ENCODE measurements at places on chromosomes 12 and 14. TPM values are rescaled to one million over a fixed set of nuclear protein-coding genes. Genes with fewer than 3 reads are reported as not detected.

Gene SLC25A3
- 1,100 TPM for total RNA-seq

Gene MEG3
- 7.3 TPM for total RNA-seq

Gene PUS7L
- 23.4 TPM for total RNA-seq

- H3K4me3 ChIP-seq = no peak overlapping the region
- no peaks in the 10 kb centered on the region for H3K27me3 ChIP-seq
- no peak overlapping the region for H3K27ac ChIP-seq
Measured at GRCh38 chr12:112160611-112161010, 35.3 kb downstream of the TRAFD1 start.

- H3K27ac ChIP-seq = no peak overlapping the region
- no peak for DNase-seq
- H3K27me3 ChIP-seq = no peaks in the 10 kb centered on the region
- H3K36me3 ChIP-seq = no peaks in the 10 kb centered on the region
- no peaks in the 10 kb centered on the region for H3K4me1 ChIP-seq
Measured at GRCh38 chr12:57927086-57927485, 14.3 kb upstream of the ATP23 start.

DNA sequence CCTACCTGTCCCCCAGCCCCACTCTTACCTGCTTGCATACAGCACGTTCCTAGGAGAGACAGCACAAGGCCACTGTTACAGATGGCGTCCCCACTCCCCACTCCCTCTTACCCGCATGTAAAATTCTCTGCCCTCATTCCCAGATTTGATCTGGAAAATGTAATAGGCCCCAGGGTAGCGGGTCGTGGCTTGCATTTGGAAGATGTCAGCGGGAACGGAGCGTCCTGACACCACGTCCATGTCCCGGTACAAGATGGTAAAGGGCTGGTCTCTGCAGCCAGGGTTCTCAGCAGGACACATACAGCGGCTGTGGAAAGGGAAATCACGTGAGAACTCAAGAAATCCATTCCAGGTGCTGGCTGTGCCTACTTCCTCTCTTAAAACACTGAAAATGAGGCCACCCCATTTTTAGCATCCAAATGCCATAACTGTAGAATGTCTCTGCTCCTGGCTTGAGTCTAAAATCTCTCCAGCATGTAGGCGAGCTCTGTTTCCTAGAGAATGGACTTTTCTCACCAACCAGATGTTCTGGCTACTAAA is 10.1 kb upstream of the TC2N start:
- DNase-seq = no peak
- no peaks in the 10 kb centered on the region for H3K36me3 ChIP-seq
- no peaks in the 10 kb centered on the region for H3K27me3 ChIP-seq
- no peak overlapping the region for H3K4me3 ChIP-seq
- H3K4me1 ChIP-seq = no peaks in the 10 kb centered on the region

Gene RFX4
- 3.4 TPM for total RNA-seq

GRCh38 chr14:89634037-89634436 is 217.0 kb upstream of the FOXN3 start:
- peaks cover 25% of the 10 kb centered on the region for H3K4me1 ChIP-seq
- H3K27ac ChIP-seq = no peak overlapping the region
- no peaks in the 10 kb centered on the region for H3K27me3 ChIP-seq
- no peak overlapping the region for H3K4me3 ChIP-seq

Gene KRT3
- total RNA-seq = not detected

GRCh38 chr14:34051966-34052657 is 101.2 kb upstream of the EGLN3 start:
- H3K27ac ChIP-seq = no peak overlapping the region
- no peak for DNase-seq
- H3K36me3 ChIP-seq = no peaks in the 10 kb centered on the region
- H3K4me1 ChIP-seq = no peaks in the 10 kb centered on the region
- no peaks in the 10 kb centered on the region for H3K27me3 ChIP-seq

DNA sequence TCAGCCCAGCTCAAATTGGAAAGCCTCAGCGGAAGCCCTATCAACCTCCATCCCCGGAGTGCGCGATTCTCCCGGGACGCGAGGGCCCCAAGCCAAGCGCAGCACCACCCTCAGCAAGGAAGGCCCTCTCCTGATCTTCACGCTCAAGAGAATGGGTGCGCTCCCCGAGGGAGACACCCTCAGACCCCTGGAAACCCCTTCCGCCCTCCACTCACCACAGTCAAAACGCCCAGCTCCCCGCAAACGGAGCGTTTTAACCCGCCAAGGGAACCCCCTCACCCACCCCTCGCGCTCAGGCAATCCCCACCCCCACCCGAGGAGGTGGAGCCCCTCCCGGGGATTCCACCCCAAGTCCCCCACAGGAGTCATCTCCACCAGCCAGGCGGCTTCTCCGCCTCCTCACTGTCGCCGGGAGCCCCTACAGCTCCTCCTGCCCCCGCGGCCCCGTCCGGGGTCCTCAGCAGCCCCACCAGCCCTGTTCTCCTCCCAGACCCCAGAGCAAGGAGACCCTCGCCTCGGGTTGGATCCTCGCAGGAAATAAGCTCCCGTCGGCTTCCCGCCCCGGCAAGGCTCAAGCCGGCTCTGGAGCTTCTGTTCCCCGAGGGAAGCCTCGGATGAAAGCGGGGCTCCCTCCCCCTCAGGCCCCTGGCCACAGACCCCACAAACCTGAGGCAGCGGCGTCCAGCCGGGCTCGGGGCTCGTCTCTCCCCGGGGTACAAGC is 507 bp downstream of the BAZ2A start:
- peak overlapping the region; percentile 21 for H3K27ac ChIP-seq
- peak overlapping the region; percentile 95 for H3K4me3 ChIP-seq
- peak; percentile 34 for DNase-seq
- no peaks in the 10 kb centered on the region for H3K36me3 ChIP-seq
- H3K4me1 ChIP-seq = peaks cover 33% of the 10 kb centered on the region
- no peaks in the 10 kb centered on the region for H3K27me3 ChIP-seq

Gene INHBC
- 0.06 TPM for total RNA-seq

Gene KCNA5
- total RNA-seq = 0.19 TPM

Gene COL2A1
- 69.1 TPM for total RNA-seq

DNA sequence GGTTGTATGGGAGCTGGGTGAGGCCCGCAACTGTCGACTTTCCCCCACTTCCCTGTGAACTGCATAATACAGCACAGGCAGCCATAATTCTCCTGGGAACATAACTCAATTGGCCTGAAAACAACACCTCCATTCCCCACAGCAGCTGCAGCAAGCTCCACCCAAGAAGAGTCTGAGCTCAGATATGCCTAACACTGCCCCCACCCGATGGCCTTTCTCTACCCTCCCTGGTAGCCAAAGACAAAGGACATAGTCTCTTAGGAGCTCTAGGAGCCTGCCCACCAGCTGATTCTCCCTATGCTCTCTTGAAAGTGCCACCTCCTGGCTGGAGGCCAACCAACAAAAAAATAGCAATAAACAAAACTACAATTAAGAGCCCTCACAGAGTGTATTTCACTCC is 542.7 kb upstream of the LMO3 start:
- no peak overlapping the region for H3K27ac ChIP-seq
- no peaks in the 10 kb centered on the region for H3K36me3 ChIP-seq
- H3K4me3 ChIP-seq = no peak overlapping the region
- no peaks in the 10 kb centered on the region for H3K27me3 ChIP-seq
- H3K4me1 ChIP-seq = no peaks in the 10 kb centered on the region
- DNase-seq = no peak

Gene C12orf56
- 1.3 TPM for total RNA-seq

Gene GDF3
- total RNA-seq = not detected

DNA sequence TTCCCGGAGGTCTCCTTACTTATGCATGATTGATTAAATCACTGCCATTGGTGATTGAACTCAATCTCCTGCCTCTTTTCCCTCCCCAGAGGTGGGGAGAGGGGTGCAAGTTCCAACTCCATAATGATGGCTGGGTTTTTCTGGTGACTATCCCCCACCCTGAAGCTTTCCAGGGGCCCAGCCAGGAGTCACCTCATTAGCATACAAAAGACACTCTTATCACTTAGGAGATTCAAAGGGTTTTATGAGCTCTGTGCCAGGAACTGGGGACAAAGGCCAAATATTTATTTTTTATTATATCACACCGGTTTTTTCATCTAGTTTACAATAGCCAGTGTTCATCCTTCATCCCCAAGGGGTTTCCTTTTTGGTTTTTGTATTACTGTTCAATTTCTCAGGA is 300.7 kb downstream of the ETNK1 start:
- DNase-seq = no peak
- H3K36me3 ChIP-seq = no peaks in the 10 kb centered on the region
- no peak overlapping the region for H3K4me3 ChIP-seq
- H3K4me1 ChIP-seq = peaks cover 11% of the 10 kb centered on the region
- no peaks in the 10 kb centered on the region for H3K27me3 ChIP-seq

- H3K36me3 ChIP-seq = no peaks in the 10 kb centered on the region
- H3K27me3 ChIP-seq = no peaks in the 10 kb centered on the region
- H3K4me1 ChIP-seq = peaks cover 35% of the 10 kb centered on the region
- no peak overlapping the region for H3K4me3 ChIP-seq
Measured at GRCh38 chr14:68368850-68369249, 424.0 kb downstream of the ZFP36L1 start.

- no peaks in the 10 kb centered on the region for H3K4me1 ChIP-seq
- no peaks in the 10 kb centered on the region for H3K36me3 ChIP-seq
- H3K27ac ChIP-seq = no peak overlapping the region
- no peak overlapping the region for H3K4me3 ChIP-seq
Measured at GRCh38 chr12:29216797-29217575, 67.9 kb downstream of the FAR2 start.

DNA sequence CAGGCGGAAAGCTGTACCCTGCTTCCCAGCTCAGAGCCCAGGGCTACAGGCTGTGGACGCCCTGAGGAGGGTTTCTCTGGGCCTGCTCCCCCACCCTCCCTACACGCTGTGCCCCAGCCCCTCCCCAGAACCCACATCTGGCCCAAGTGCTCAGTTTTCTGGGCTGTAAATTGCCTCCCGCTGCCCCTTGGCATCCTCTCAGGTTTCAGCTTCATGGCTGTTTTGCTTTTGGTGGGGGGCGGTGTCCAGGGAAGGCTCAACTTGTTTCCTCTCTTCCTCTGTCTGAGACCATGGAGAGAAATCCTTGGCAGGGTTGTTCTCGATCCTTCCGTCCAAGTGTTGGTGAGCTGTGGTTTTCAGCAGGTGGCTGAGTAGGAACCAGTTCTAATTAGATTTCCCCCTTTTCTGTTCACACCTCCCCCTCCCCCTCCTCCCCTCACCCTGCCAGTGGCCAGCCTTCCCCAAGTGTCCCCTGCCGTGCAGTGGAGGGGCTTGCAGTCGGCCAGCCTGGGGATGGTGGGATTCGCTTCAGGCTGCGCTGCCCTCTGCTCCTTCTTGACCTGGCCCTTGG is 61.8 kb downstream of the TSPAN9 start:
- no peak for DNase-seq
- peaks cover 26% of the 10 kb centered on the region for H3K4me1 ChIP-seq
- no peaks in the 10 kb centered on the region for H3K27me3 ChIP-seq
- no peak overlapping the region for H3K4me3 ChIP-seq
- H3K27ac ChIP-seq = peak overlapping the region; percentile 63

- peak overlapping the region; percentile 68 for H3K4me3 ChIP-seq
- peaks cover 60% of the 10 kb centered on the region for H3K4me1 ChIP-seq
- H3K27ac ChIP-seq = no peak overlapping the region
Measured at GRCh38 chr12:89350630-89351488, 1.4 kb downstream of the DUSP6 start.

GRCh38 chr12:115320967-115321366 is 637.0 kb upstream of the TBX3 start:
- H3K27me3 ChIP-seq = no peaks in the 10 kb centered on the region
- H3K4me1 ChIP-seq = no peaks in the 10 kb centered on the region
- no peak for DNase-seq
- no peak overlapping the region for H3K27ac ChIP-seq
- H3K4me3 ChIP-seq = no peak overlapping the region

DNA sequence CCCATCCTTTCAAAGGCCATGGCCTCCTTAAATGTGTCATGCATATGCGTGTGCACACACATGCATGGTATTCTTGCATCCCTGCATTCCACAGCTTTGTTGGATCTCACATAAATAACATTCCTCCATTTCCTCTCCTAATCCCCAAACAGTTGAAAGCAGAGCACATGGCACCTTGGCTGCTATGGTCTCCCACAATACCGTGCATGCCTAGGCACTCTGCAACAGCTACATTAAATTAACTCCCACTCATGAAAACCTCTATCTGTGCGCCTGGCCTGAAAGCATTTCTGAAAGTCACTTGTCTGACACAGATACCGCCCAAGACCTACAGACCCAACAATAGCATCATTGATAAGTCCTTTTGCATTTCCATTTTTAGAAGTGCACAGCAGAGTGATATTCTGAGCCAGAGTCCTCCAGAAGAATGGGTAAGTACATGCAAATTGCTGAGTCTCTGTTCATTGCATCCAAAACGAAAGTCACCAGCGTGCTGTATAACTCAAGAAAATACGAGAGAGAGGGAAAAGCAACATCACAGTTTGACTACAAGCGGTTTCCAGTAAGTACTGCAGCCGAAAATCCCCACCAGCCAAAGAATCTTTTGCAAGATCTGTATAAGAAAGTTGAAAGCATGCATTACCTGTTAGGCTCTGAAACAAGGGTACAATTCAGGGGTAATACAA is 436 bp downstream of the ASB2 start:
- no peak for DNase-seq
- H3K4me3 ChIP-seq = no peak overlapping the region
- peaks cover 12% of the 10 kb centered on the region for H3K4me1 ChIP-seq

Gene CD163L1
- total RNA-seq = 0.22 TPM

DNA sequence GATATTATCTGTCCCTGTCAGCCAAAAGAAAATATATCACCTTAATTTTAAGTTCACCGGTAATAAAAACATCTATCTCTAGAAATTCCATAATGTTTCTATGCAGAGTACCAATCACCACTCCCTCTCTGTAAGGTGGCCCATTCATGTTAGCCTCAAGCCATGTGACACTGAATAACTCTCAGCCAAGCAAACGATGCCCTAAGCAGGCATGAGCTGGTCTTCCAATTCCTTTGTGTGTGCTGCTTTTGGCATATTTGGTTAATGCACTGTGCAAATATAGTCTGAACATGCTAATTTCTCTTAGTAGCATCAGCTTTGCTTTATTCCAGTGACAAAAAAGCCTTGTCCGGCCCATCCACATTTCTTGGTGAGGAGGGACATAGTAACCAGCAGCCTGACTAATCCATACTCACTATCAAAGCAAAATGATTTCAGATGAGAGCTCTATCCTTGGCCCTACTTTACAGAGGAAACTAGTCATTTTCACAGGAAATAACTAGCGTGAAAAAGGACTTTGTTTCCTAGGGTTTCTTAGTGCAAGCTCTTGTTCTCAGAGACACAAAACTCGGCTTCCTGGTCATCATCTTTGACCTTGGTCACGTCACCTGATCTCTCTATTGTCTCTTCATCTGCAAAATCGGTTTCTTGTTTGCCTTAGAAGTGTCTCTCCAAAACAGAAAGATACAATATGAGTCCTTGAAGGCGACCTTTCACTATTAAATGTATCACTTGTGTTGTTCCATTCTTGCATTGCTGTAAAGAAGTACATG is 59.2 kb upstream of the RTRAF start:
- no peaks in the 10 kb centered on the region for H3K4me1 ChIP-seq
- no peaks in the 10 kb centered on the region for H3K27me3 ChIP-seq
- H3K27ac ChIP-seq = no peak overlapping the region
- no peaks in the 10 kb centered on the region for H3K36me3 ChIP-seq
- DNase-seq = no peak
- no peak overlapping the region for H3K4me3 ChIP-seq

DNA sequence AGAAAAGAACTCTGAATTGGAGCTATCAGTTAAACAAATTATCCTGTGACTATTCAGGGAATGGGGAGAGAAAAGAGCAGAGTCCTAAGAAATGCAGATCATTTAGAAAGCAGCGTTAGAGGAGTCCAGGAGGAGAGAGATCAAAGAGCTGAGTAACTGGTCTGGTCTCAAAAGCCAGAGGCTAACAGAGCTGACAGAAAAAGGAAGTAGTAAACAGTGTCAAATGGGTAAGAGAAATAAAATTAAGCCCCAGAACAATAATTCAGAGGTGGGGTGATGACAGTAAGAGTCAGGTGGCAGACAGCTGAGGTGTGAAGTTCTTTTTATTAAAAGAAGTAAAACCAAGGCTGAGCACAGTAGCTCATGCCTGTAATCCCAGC is 19.3 kb downstream of the GXYLT1 start:
- peaks cover 14% of the 10 kb centered on the region for H3K4me1 ChIP-seq
- no peak for DNase-seq
- H3K27ac ChIP-seq = peak overlapping the region; percentile 54
- H3K36me3 ChIP-seq = no peaks in the 10 kb centered on the region
- no peaks in the 10 kb centered on the region for H3K27me3 ChIP-seq
